ENCODE measurements at places on chromosomes 3 and 15.

GRCh38 chr15:24944954-24945353 is 9.8 kb upstream of the SNRPN start:
- DNase-seq, result no peak

GRCh38 chr15:33048255-33048654 is 146.3 kb downstream of the FMN1 start:
- no peak for DNase-seq

DNA sequence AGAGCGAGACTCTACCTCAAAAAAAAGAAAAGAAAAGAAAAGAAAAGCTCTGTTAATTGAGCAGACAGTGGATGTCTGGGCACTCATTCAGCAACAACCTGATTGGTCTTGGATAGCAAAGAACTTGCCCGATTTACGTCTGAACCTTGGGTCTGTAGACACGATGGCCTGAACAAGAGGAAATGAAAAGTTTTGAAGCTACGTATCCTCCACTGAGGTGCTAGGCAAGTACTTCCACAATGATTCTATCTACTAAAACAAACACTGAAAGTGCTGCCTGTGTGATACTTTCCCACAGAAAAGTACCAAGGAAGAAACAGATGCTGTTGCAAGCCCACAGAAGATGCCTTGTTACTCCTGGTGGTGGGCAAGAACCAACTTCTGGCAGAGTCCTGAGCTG is 21.8 kb upstream of the MUSTN1 start:
- no peak for DNase-seq

- no peak for DNase-seq
Observed at GRCh38 chr3:108471426-108471825, 39.0 kb downstream of the MYH15 start.

GRCh38 chr15:33016405-33017024 is 178.0 kb downstream of the FMN1 start:
- no peak for DNase-seq

DNA sequence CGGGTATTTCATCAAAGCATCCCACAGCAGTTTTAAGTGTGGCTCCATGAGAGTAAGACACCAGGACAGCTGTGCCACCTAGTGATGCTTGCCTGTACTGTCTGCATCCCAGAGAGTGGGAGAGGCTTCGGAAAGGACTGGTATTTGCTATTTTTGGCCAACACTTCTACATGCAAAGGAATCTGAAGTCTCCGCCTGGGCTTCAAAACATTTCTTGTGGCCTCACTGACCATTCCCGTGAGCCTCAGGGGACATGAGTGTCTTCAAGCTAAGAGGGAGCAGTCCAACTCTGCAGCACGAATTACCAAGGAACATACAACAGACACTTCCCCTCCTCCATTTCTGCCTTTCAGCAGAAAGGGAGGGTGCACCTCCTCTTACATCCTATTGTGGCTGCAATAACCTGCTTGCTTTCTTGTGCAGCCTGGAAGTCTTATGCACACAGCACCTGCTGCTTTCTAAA is 177.5 kb downstream of the RORA start:
- DNase-seq, result peak; percentile 55

- no peak for DNase-seq
Observed at GRCh38 chr3:56133423-56133822, 334.8 kb downstream of the ERC2 start.

GRCh38 chr3:48686538-48687219 is 964 bp upstream of the NCKIPSD start:
- no peak for DNase-seq

GRCh38 chr15:85649372-85649771 is 145.4 kb downstream of the KLHL25 start:
- DNase-seq, result peak; percentile 24

GRCh38 chr15:82533801-82534200 is 6.5 kb downstream of the RPS17 start:
- no peak for DNase-seq

- DNase-seq, result no peak
Observed at GRCh38 chr15:57735891-57736290, 29.4 kb downstream of the POLR2M start.

- DNase-seq, result no peak
Observed at GRCh38 chr3:88009066-88009465, 49.7 kb downstream of the CGGBP1 start.

DNA sequence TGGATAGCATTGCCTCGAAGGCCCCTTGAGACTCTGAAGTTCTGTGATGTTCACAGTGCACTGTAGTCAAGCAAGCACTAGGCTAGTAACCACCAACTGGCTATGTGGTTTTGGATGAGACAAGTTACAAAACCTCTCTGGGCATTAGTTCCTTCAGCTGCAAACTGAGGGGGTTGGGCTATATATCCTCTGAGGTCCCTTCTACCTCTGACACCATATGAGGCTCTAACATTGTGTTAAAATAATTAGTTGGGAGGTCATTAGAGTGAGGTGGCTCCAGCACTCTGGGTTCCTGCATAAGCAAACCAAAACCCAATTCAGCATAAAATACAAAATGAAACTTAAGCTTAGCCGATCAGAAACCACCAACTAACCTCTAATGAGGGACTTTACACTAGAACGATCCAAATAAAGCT is 209.5 kb upstream of the LRRN1 start:
- DNase-seq, result no peak

DNA sequence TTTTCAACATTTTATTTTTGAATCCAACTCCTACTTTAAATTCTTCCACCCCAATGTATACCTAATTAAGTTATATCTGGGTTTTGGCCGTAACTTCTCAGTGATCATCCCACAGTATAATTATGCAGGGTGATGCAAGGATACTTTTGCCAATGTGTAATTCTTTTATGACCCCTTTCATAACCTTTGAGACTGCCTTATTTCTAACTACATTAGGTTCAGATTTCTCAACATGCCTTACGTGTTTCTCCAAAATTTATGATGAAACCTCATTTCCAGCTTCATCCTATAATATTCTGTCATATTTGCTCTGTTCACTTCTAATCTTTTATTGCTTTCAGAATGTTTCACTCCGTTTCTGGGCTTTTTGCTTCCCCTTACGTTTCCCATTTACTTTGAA is 1229.6 kb upstream of the ALCAM start:
- no peak for DNase-seq

DNA sequence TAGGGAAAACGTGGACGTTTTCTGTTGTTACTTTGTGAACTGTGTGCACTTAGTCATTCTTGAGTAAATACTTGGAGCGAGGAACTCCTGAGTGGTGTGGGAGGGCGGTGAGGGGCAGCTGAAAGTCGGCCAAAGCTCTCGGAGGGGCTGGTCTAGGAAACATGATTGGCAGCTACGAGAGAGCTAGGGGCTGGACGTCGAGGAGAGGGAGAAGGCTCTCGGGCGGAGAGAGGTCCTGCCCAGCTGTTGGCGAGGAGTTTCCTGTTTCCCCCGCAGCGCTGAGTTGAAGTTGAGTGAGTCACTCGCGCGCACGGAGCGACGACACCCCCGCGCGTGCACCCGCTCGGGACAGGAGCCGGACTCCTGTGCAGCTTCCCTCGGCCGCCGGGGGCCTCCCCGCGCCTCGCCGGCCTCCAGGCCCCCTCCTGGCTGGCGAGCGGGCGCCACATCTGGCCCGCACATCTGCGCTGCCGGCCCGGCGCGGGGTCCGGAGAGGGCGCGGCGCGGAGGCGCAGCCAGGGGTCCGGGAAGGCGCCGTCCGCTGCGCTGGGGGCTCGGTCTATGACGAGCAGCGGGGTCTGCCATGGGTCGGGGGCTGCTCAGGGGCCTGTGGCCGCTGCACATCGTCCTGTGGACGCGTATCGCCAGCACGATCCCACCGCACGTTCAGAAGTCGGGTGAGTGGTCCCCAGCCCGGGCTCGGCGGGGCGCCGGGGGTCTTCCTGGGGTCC is at the start of gene TGFBR2:
Gene TGFBR2, plus strand, starts transcription at position 301 of the 731 bp plus-strand sequence. Its CDS starts 283 bp downstream, at position 584.
- peak; percentile 97 for DNase-seq

- DNase-seq, result no peak
Observed at GRCh38 chr3:194293546-194294198, 57.5 kb downstream of the CPN2 start.

DNA sequence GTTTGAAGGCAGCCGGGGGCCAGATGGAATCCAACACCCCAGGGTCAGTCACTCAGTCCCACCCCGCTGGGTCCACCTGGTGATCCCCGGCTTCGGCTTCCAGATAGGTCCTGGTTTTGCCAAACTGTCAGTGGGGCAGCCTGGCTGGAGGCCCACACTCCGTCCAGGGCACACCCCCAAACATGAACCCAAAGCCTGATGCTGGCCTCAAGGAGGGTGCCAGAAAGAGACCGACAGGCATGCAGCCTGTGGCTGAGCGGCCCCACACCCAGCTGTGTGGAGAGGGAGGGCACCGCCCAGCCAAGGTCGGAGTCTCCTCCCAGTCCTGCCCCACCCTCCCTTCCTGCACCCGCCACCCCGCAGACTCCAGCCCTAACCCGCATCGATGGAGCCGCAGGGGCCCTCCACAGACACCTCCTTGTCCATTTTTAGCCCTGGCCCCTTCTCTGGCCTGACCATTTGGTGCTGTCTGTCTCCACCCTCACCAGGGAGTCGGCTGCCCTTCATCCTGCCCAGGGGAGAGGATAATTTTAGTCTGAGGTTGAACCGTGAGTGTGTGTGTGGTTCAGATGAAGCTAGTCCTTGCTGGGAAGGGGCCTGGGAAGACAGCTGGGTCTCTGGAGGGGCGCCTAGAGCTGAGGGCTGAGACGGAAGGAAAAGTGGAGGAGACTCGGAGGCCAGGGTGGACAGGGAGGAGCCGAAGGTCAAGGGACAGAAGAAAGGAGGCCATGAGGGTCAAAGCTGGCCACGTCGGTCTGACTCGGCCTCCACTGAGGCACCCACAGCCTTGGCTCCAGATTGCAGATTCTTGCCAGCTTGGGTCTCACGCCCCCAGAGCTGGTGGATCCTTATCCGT is 23.1 kb downstream of the TNK2 start:
- no peak for DNase-seq

- no peak for DNase-seq
Observed at GRCh38 chr3:34859746-34860145, 779.6 kb upstream of the ARPP21 start.

GRCh38 chr3:117427081-117427480 is 717.5 kb downstream of the TUSC7 start:
- DNase-seq, result no peak

DNA sequence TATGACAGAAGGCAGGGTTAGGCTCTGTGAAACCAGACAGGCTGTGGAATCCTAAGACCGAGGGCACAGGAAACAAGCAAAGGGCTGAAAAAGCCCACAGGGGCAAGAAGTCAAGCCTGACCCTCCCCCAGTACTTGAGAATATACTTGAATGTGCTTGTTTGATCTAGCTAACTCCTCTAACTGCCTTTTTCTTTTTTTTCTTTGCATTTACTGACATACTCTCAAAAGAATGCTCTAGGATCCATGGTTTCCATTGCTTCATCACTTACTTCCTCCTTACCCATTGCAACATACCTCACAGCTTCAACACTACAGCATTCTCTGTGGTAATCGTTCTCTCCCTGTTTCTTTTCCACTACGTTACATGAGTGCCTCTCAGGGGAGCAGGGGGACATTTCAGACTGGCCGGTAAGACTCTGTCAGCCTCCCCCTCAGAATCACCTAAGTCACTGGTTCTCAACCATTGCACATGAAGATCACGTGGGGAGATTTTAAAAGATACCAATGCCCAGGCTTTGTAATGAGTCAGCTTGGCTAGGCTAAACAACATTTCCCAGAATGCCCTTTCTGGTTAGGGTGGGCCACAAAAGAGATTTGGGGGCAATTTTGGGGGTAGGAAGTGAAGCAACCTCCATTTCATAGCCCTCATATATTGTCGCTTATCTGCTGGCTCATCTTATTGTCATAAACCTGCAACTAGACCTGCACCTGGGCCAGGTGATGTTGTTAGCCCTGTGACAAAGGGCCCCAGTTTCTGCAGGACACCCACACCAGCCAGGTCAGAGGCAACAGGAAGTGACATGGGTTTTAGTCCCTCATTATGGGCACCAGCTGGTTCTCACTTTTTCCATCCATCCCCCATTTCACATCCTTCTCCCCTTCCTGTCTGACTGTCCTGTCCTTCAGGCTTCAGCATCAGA is 24.6 kb upstream of the RSL24D1 start:
- peak; percentile 25 for DNase-seq

- DNase-seq, result no peak
Observed at GRCh38 chr15:87887177-87887576, 369.4 kb downstream of the NTRK3 start.

GRCh38 chr3:71956069-71956340 is 171.1 kb upstream of the PROK2 start:
- DNase-seq, result no peak

- no peak for DNase-seq
Observed at GRCh38 chr3:70951316-70951715, 632.2 kb downstream of the FOXP1 start.

GRCh38 chr3:185311991-185312390 is 50.9 kb upstream of the MAP3K13 start:
- no peak for DNase-seq

GRCh38 chr3:4907643-4908432 is 71.4 kb upstream of the BHLHE40 start:
- DNase-seq, result no peak

DNA sequence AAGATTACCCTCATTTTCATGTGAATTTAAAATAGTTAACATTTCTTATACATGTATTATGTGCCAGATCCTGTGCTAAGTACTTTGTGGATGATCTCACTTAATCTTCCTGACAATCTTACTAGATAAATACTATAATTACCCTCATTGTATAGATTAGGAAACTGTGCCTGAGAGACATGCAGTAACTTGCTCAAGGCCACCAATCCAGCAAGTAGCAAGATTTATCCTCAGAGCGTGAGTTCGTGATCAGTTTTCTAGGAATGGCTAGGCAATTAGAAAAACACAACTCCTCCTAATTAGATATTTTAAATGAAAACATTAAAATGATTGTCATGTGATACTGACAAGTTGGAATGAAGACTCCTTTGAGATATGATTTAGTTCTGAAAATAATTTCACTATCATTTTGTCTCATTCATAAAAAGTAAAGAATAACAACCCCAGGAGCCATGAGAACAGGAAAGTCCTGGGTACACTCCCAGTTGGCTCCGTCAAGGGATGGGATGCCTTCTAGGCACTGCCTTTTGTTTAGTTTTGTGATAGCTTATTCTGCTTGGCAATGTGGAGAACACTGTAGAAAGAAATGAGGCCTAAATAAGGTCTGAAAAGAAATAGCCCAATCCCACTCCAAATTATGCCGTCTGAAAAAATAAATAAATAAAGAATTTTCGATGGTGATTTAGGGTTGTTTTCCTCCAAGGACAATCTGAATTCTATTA is 61.3 kb downstream of the FBN1 start:
- DNase-seq, result no peak

- DNase-seq, result no peak
Observed at GRCh38 chr3:58857402-58857801, 190.8 kb upstream of the FAM3D start.

DNA sequence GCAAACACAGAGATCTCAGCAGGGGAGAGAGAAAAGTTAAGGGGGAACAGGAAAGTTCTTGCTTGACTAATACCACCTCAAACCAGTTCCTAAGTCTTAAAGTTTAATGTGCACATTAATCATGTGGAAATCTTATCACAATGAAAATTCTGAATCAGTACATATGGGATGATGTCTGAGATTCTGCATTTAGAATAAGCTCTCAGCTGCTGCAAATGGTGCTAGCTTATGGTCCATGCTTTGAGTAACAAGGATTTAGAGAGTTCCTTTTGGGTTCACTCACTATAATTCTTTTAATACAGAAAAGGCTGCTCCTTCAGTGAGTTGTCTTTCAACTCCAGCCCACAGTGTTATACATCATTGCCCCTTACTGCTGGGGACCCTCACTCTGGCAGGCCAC is 99.5 kb upstream of the THRB start:
- DNase-seq, result no peak

- no peak for DNase-seq
Observed at GRCh38 chr15:92962914-92963313, 62.8 kb downstream of the CHD2 start.

- no peak for DNase-seq
Observed at GRCh38 chr3:32493437-32494414, 8.9 kb downstream of the CMTM6 start.
